ENCODE measurements at places on chromosomes 4 and X.

- DNase-seq, result no peak
Measured at GRCh38 chr4:15778289-15779241, at the start of gene CD38. Gene CD38, plus strand, starts transcription at chr4:15778328. Its CDS starts 87 bp downstream, at chr4:15778415.

DNA sequence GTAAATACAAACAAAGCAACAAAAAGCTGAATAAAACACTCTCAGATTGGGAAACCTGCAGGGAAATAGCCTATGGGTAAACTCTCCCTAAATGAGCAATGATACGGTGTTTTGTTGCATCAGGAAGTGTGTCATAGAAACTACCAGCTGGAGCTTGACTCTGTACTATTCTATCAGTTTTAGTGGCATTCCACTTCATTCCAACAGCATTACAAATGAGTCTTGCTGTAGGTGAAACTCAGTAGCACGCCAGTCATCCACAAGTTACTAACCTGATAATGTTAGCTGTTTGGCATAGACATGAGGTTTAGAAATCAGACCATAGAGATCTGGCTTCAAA, 24.9 kb downstream of the FGFBP1 start:
- no peak for DNase-seq

DNA sequence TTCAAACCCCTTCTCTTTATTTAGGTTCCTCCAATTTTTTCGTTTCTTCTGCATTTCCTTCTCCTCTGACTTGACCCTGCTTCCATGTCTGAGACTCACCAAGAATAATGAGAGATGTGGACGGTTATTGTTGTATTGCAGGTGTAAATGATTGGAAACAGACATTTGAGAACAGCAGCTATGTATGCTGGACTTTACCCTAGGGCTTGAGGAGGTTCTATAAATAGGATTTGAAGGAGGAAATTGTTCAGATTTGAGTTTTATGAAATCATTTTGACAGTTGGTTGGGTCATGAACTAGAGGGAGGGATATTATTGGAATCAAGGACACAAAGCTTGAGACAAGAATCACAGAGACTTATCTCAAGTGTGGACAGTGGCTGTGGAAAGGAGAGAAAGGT, 614.6 kb upstream of the CPEB2 start:
- no peak for DNase-seq

DNA sequence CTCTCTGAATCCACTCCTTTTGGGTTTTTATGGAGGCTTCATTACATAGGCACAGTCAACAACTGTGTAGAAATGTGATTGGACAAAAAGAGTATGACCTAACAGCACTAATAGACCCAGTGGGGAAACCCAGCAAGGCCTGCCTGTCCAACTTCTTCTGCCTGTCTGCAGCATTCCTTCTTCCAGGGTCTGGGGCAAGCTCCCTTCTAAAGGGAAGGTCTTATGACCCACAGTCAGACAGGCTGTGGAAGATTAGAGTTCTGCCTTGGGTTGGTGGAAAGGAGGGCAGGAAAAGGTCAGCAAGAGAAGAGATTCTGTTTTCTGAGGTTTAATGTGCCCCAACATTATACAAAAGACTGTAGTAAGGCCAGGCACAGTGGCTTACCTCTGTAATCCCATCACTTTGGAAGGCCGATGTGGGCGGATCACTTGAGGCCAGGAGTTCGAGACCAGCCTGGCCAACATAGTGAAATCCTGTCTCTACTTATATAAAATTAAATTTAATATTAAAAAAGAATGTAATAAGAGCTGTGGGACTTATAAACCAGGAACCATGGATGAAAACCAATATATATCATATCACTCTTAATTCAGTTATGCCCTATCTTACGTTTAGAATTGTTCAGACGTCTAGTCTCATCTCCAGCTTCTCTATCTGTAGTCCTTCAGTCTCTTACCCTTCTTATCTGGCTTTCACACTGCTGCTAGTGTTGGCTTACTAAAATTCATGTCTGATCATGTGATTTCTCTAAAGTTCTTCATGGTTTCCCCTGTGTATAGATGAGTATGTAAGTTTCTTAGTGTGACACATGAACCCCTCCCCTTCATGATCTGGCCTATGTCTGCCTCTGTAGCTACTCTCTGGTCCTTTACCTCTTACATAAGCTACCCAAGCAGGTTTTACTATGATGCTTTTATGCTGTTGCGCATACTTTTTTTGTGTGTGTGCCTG, 6.2 kb downstream of the CLCN3 start:
- DNase-seq, result no peak

- no peak for DNase-seq
Measured at GRCh38 chr4:112109360-112110058, 35.7 kb upstream of the FAM241A start.

- DNase-seq, result no peak
Measured at GRCh38 chr4:39484582-39485272, 25.9 kb downstream of the LIAS start.

DNA sequence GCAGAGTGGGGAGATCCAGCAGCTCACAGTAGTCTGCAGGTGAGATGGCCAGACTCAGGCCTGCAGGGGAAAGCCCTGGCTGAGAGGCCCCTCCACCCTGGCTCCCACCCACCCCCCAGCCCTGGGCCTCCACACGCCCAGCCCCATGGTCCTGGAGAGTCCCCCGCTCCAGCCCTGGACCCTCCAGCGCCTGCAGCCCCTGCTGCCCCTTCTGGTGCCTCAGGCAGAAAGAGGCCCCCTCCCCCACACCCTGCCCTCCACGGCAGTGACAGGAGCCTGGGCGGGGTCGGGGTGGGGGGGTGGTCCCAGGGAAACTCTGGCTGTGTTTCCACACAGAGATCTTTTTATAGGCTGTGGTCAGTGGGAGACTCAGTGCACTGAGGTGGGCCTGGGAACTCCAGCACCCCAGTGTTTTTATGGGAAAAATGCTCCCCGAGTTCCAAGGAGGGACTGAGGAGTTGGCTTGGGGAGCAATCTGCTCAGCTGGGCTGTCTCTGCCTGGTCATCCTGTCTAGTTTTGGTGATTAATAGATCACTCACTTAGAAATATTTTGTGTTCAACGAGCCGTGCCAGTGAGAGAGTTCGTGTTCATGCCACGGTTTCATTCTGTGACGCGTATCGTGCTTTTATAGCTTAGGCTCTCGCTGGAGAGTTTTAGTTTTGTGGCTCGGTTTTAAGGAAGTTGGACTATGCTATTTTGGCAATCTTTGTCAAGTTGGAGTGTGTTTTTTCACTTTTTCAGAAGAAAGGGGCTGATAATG, 53.1 kb upstream of the HGFAC start:
- no peak for DNase-seq

DNA sequence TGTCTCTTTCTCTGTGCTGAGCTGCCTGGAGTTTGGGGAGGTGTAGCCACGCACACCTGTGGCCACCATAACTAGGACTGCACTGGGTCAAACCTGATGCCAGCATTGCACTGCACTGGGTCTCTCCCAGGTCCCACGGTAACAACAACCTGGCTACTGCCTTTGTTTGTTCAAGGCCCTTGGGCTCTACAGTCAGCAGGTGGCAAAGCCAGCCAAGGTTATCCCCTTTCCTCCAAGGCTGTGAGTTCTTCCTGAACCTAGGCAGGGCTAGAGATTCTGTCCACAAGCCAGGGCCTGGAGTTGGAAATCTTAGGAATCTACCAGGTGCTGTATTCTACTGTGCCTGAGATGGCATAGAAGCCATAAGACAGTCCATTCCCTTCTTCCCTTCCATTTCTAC, 126.7 kb upstream of the MAGEE2 start:
- DNase-seq, result no peak

- DNase-seq, result no peak
Measured at GRCh38 chr4:122005064-122005755, 53.4 kb upstream of the TRPC3 start.

Measured in NCI-H187 treated with DMSO at 0.1 percent for 48 hours (cell line).